Cerebellar nuclear complex (tissue), 1 donor: ENCODE measurements at places on chromosomes 2 and 18.
A peak's percentile ranks its signal among the peaks of the same experiment; 100 is the strongest.

GRCh38 chr2:163556511-163556910 lies 179.3 kb downstream of the FIGN start:
- DNase-seq: no peak

DNA sequence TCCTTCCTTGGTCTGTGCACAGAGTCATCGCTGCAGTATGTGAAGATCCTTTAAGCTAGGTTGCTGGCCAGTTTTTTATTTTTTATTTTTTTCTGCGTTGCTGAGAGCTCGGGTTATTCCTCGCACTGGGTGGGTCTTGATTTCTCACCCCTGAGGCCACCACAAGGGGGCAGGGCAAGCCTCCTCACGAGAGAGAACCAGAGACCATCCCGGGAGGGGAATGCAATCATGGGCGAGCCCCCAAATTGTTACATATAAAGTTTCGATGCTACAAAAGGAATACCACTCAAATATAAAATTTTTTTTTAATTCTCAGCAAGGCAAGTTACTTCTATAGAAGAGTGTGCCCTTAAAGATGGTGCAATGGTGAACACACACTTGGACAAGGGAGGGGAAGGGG lies 24.9 kb downstream of the HTR2B start:
- DNase-seq: no peak

DNA sequence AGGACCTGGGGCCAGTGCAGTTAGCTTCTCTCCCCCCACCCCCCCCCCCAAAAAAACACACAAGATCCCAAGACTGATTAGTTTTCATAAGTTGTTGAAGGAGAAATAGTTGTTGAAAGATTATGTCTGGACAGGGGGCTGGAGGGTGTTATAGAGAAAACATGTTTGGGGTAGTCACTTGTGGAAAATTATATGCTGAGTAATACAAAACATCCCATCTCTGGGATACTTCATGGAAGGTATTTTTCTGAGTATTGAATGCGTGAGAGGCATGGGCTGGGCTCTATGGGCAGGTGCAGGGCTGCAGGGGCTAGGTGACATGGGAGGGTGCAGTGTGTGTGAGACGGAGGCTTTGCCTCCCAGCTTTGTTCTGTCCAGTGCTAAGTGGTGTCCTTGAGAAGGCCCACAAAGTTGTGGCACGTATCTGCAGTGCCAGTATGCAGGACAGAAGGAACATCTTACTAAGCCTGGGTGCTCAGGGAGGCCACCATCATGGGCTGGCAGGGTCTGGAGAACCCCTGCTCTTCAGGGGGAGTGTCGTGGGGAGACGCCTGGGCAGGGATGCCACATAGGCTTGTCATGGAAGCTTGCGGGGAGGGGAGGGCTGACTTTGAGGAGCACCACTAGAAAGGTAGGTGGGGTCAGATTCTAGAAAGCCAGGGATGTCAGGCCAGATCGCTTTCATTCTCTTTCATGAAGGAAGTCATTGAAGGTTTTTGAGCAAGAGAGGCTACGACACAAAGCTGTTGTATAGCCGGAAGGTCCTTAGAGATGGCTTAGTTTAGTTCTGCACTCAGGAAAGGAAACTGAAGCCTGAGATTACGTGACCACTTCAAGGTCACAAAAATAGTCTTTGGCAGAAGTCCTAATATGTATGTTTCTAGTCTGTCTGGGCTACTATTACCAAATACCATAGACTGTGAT lies 232.0 kb downstream of the LDLRAD4 start:
- no peak for DNase-seq

GRCh38 chr2:241390301-241391206 lies 34.5 kb downstream of the FARP2 start:
- peak; percentile 85 for DNase-seq

GRCh38 chr2:233007270-233007669 lies 5.8 kb downstream of the NGEF start:
- DNase-seq: no peak

- no peak for DNase-seq
Observed at GRCh38 chr18:59249199-59249774, 24.0 kb downstream of the RAX start.

DNA sequence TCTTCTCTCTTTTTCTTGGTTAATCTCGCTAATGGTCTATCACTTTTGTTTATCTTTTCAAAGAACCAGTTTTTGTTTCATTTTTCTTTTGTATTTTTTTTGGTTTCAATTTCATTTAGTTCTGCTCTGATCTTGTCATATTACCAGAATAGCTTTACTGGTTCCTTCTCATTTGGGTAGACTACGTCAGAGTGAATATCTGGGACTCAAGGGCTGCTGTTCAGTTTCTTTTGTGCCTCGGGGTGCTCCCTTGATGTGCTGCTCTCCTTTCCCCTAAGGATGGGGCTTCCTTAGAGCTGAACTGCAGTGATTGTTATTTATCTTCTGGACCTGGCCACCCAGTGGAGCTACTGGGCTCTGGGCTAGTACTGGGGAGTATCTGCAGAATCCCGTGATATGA lies 29.4 kb upstream of the IL1RN start:
- no peak for DNase-seq

DNA sequence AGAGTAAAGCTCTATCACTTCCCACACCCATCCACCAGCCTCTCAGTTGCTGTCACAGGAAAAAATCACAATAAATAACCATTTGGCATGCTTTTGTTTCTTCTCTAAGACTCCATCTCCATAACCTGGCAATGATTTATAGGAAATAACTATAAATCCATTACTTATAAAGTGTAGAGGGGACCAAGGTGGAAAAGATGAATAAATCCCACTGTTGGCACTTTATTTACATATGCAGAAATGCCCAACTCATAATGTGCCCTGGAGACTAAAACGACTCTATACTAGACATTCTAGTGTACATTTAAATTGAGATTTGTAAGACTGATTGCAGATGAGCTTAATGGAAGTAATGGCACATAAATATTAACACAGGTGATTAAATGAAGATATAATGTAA lies 7.5 kb upstream of the NOSTRIN start:
- no peak for DNase-seq

- no peak for DNase-seq
Observed at GRCh38 chr2:86787736-86788135, 3.0 kb downstream of the CD8A start.
